ENCODE measurements at places on chromosomes 3 and 15.
A peak's percentile ranks its signal among the peaks of the same experiment; 100 is the strongest.

DNA sequence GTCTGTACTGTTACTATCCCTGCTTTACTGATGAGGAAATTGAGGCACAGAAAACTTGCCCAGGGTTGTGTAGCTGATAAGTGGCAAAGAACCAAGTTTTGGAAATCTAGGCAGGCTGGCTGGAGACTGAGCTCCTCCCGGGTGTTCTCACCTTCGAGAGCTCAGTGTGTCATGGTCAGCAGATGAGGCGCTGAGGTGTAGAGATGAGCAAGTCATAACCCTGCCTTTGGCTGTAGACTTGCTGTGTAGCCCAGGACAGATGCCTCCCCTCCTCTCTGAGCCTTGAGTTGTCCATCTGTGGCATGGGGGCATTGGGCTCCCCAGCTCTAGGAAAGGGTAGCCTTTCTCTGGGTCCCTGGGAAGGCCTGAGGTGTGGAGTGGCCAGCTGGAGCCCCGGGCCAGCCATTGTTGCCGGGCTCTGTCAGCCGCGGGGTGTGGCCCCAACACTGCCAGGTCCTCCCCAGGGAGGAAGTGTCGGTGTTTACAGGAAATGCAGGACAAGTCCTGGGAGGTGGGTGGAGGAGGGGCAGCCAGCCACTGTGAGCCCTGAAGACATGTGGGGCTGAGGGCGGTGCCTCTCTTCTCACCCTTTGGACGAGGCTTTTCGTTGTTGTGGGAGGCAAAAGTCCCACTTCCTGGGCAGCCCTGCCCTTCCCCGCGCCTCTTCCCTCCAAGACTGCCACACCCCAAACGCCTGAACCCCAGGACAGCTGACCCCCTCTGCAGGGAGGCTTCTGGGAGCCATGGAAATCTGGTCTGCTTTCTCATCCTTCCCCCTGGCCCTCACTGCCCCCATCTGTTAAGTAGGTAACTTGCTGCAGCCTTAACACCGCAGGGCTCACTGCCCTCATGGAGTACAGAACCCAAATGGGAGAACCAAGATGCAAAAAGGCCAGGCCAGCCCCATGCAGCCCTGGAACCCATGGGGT, 29.1 kb downstream of the FGD5 start:
- no peak for DNase-seq

DNA sequence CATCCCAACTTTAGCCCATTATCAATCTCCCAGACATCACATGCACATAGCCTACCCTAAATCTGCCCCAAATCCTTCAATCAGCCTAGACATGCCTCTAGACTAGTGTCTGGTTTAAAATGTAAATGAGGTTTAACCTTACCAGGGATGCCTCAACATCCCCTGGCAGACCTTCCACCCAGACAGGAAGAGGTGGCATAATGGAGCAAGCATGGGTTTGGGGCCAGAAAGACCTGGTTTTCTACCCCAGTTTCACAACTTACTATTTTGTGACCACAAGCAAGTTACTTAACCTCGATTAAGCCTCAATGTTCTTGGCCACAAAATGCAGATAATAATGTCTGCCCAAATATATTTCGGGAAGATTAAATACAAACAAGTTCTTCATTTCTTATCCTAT, 28.3 kb upstream of the THBS1 start:
- no peak for DNase-seq

DNA sequence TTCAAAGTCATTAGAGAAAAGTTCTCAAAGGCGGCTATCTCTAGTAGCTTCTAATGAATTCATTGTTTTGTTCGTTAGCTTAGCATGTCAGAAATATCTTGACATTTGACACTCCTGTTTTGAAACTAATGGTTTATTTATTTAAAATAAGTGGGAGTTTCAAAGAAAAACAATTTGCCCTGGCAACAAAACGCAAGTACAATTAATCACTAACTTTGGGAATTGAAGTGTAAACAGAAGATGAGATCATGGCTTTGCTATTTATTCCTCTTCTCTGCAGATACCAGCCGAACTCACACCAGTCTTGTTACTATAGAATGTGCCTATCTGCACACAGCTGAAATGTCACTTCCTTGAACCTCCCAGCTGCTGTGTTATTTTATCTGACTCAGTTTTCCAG, 27.5 kb downstream of the MASP1 start:
- no peak for DNase-seq

GRCh38 chr15:62452026-62452425, 286.9 kb upstream of the C2CD4B start:
- DNase-seq, result no peak

DNA sequence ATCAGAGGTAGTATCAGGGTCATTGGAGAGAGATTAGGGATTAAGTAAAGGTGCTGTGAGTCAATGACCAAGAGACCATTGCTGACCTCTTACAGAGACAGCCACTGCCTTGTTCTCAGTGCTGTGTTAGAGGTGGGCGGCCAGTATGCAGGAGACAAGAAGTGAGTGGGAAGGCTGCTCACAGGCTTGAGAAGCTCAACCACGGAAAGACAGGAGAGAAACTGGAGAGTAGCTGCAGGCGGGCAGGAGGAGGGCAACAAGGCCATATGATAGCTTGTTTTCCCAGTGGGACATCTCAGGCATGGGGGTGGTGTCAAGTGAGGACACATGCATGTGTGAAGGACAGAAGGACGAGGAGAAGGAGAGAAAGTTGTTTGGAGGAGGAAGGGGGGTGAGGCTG, 237.3 kb downstream of the PDCD6IP start:
- DNase-seq, result no peak

DNA sequence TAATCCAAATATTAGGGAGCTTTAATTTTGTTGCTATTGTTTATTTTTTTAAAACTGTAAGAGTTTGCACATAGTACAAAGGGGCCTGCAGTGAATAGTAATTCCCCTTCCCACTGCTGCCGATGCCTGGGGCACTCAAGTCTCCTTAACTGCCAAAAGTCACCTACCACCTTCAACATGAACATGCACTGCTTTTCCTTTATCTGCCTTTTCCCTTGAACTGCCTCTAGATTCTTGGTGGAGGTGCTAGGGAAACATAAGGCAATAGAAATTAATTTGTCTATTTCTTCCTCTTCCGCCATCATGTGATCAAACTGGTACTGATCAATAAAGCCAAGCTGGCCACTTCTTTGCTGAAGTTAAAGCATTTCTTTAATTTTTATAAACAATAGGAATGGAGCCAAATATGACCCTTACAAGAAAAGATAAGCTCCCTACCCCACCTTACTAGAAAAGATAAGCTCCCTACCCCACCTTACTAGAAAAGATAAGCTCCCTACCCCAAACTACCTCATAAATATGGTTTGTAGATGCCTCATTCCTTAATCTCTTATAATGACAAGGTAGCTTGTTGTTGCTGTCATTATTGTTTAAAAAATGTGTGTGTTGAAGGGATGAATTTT, 17.4 kb upstream of the ACAP2 start:
- DNase-seq, result no peak

DNA sequence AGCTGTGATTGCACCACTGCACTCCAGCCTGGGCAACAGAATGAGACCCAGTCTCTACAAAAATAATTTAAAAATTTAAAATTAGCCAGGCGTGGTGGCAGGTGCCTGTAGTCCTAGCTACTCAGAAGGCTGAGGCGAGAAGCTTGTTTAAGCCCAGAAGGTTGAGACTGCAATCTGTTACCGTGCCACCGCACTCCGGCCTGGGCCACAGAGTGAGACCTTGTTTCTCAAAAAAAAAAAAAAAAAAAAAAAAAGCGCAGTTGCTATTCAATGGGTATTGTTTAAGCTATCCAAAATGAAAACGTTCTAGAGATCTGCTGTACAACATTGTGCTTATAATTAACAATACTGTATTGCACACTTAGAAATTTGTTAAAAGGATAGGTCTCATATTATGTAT, 24.0 kb downstream of the ZNF148 start:
- no peak for DNase-seq

DNA sequence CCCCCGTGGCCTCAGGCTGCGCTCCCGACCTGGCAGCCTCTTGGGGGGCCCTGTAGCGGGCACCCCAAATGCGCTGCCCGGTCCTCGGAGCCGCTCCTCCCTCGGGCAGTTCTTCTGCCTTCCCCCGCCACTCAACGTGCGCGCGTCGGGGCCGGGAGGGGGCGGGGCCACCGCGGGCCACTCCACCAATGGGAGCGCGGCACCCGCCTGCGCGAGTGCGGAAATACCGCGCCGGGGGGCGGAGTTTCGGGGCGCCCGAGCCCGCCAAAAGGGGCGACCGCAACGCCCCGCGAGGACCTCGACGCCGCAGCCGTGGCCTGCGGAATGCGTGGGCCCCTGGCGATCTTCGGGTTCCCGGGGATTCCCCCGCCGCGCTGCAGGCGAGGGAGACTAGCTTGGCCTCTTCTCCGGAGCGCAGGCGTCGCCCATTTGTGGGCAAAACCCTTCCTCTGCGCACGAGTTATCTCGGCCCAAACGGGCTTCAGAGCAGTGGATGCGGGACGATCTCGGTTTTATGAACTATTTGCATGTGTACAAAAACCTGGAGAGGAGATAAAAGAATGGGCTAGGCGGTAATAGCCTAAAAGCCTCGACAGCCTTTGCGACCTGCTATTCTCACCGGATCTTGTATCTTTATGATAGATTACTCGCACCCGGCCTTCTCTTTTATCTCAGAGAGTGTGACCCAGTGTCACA, at the start of gene TASOR:
TASOR (minus strand) TSS at position 144 of the 696 bp plus-strand sequence. CDS start 259 bp downstream, outside the sequence.
- peak; percentile 2 for DNase-seq

GRCh38 chr15:78927077-78927790, 17.6 kb downstream of the CTSH start:
- no peak for DNase-seq

DNA sequence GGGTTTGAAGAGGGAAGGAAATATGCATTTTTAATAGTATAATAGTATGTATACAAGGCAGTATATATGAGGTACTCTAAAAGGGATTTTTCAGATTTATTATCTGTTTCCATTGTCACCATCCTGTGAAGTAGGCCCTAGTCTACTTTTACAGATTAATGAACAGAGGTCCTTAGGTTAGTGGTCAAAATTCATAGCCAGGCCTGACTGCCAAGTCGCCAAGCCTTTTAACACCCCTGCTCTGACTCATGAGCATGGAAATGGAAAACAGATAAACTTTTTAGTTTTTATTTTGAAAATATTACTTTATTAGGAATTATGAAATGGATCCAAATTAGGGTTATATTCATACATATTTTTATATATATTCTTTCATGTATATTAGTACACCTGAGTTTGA, 146.9 kb downstream of the BBX start:
- no peak for DNase-seq

DNA sequence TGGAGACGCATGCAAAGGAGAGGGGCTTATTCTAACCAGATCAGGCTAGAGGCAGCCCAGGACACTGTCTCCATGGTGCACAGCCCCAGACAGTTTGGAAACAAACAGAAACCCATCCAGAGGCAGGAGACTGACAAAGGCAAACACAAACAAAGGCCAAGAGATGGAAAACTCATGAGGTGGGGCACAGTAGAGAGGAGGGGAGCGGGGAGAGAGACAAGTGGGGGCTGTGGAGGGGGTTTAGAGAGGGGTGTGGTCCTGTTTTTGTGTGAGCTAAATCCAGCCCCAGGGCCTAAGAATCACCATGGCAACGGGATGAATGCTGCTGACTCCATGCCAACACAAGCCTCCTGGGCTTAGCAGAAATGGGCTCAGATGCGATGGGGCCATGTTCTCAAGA, 32.3 kb downstream of the PARP16 start:
- no peak for DNase-seq

GRCh38 chr3:172073262-172073915, 34.0 kb downstream of the FNDC3B start:
- DNase-seq, result no peak

DNA sequence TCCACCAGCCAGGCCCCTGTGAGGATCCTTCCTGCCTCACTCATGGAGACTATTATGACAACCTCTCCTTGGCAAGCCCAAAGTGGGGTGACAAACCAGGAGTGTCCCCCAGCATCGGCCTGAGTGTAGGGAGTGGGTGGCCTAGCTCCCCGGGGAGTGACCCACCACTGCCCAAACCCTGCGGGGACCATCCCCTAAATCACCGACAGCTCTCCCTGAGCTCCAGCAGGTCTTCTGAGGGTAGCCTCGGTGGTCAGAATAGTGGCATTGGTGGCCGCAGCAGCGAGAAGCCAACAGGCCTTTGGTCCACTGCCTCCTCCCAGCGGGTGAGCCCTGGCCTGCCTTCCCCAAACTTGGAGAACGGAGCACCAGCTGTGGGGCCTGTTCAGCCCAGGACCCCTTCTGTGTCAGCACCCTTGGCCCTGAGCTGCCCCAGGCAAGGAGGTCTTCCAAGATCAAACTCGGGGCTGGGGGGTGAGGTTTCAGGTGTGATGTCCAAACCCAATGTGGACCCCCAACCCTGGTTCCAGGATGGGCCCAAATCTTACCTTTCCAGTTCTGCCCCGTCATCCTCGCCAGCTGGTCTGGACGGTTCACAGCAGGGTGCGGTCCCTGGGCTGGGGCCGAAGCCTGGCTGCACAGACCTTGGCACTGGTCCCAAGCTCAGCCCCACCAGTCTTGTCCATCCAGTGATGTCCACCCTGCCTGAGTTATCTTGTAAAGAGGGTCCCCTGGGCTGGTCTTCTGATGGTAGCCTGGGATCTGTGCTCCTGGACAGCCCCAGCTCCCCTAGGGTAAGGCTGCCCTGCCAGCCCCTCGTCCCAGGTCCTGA, 1.0 kb downstream of the LIMD1 start:
- no peak for DNase-seq

DNA sequence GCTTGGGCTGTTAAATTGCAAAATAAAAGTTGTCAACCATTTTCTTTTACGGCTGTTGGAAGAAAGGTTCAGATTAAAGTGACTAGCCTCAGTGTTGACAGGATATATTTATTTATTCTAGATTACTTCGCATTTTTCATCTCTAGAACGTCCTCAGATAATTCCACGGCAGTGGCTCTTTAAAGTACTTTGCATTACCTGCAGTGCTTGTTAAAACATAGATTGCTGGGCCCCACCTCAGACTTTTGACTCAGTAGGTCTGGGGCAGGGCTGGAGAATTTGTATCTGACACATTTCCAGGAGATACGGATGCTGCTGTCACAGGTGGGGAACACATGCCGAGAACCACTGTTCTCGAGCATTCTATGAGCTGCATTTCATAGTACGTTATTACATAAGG, 292.7 kb downstream of the EDEM1 start:
- no peak for DNase-seq

DNA sequence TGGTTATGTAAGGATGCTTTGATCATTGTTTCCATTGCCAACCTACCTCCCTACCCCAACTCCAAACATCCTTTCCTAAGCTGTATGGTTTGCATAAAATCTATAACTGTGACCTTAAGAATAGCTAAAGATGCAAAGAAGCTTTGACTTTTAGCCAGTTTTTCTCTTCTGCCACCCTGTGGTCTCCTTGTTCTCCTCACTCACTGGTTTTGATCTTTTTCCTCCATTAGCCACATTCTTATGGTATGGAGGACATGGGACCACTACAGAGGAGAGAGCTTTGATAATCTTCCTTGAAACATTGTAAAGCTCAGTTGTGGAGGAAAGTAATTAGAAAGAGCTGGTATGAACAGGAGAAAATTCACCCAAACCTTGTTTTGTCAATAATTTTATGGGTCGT, 115.9 kb downstream of the NEK11 start:
- DNase-seq, result no peak

- DNase-seq, result no peak
These were observed 4.9 kb upstream of the PLOD2 start for GRCh38 chr3:146165877-146166276.

DNA sequence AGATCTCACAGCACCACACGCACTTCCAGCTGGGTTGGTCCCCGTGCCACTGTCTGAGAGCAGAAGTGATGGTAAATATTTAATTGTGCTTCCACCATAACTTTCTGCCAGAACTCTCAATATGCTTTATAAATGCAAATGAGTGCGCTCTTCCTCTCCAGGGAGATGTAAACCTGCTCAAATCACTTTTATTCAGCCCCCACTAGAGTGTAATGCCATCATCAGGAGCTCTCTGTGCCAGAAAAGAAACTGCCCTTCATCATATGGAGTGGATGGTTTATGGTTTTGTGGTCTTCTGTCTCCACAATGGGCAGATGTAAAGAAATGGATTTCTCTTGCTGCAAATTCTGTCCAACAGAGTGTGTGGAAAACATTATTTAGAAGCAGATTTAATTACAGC, 127.0 kb downstream of the EPHB1 start:
- no peak for DNase-seq
